Activated CD4-positive, alpha-beta T cell treated with anti-CD3 and anti-CD28 coated beads, Interleukin-2, amount 50 U/mL, for 4 hours (primary cell): ENCODE measurements at places on chromosomes 3 and 15.

GRCh38 chr3:127203024-127203423, 10.1 kb downstream of the PRR23E start:
- DNase-seq: no peak

GRCh38 chr3:66336333-66336766, 115.5 kb downstream of the SLC25A26 start:
- DNase-seq: no peak

GRCh38 chr15:35530698-35531097, 15.3 kb downstream of the DPH6 start:
- no peak for DNase-seq

GRCh38 chr3:187165144-187165543, 25.8 kb upstream of the RPL39L start:
- peak; percentile 18 for DNase-seq

GRCh38 chr3:11953778-11954177, 50.4 kb upstream of the SYN2 start:
- no peak for DNase-seq

DNA sequence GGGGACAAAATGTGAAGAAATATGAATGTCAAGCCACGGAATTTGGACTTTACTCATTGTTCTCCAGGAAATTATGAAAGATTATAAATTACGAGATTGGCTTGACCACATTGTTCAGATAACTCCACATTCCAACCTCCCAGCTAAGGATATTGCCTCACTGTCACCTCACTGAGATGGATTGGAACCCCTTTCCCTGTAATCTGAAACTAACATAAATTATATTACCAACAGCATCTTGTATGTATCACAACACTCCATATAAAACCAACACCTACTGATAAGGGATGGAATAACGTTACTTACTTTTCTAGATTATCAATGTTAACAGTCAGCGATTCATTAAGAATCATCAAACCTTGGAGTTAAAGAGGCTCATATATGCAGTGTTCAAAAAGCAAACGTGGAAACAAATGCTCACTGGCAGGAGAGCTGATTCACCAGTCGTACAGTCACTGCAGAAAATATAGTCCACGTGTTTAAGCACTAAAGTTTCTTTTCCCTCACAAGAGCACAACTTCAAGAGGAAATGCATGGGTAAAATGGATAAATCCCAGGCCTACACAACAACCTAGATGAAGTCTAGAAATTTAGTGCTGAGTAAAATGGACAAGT, 451.5 kb downstream of the FGF12 start:
- DNase-seq: no peak

DNA sequence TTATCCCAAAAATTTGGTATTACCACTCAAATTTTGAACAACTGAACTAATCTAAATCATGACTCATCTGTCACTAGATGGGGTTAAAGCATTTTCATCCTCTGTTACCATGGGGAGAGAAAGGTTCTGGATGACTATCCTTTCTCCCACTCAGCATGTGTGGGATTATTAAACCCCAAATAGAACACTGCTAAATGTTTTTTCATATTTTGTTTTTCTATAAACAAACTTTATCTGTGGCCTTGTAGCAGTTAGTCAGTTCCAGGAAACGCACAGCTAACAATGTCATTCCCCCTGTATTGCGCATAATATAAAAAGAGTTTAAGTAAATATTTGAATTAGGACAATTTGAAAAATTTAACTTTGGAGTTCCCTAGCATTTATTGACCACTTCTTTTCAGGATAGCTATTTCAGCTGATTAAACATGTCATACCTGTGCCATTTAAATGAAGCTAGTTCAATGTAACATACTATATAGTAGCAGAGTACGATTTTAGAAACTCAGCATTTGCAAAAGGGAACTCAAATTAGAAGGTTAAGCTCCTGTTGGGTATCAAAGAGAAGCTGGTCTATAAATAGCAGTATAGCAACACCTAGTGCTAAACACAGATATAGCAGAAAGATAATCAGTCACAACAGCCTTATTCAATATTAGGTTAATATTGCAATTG, 9.2 kb upstream of the TMEM212 start:
- DNase-seq: no peak

DNA sequence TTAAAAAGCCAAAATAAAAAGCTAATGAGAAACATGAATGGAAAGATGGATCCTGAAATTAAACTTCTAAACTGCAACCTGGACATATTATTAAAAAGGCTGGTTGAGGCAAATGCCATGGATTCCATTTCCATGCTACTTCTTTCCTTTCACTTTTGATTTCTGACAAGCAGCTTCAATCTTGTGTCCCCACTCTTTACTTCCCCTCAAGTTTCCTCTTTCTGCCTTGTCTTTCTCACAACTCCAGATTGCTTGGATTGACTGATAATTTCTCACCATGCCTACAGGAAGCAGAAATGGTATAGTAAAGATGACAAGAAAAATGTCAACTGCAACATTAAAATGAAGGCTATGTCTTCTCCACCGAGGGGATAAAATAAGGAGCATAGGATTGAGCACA, 1136.7 kb downstream of the TUSC7 start:
- DNase-seq: no peak

GRCh38 chr3:32602206-32602605, 31.5 kb upstream of the DYNC1LI1 start:
- no peak for DNase-seq

DNA sequence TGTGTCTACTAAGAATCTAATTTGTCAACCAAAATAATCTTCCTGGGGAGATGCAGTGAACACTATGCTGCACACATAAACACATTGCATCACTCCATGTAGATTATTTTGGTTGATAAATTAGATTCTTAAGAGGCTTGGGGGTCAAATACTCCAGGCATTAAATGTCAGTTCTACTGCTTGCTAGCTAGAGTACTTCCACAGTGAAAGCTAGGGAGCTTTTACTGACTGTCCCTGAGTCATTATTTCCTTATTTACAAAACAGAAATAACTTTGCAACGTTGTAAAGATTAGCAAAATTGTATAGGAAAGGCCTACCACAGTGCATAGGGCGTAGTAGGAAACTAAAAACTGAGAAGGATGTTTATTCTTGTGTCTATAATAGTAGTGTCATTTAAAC, 12.9 kb upstream of the TMC3 start:
- DNase-seq: no peak

GRCh38 chr15:90936823-90937222, 1.7 kb downstream of the UNC45A start:
- no peak for DNase-seq

GRCh38 chr3:168341192-168341815, 245.6 kb upstream of the GOLIM4 start:
- DNase-seq: no peak

- DNase-seq: no peak
These were observed 106.0 kb upstream of the LRIG1 start for GRCh38 chr3:66606868-66607267.

DNA sequence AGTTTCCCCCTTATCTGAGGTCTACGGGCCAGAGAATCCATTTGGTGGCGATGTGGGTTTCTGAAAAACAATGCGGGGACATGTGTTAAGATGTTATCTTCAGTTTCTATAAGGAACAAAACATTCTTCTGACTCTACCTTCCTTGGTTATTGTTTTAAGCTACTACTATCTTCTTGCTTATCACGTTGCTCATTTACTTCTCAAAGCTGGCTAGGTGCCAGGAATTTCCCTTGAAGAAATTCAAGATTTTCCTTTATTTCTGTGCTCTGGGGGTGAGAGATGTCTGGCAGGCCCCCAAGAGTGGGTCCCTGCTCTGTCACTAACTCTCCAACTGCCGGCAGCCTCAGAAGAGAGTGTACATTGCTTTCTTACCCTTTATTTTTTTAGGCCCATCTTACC, 119.8 kb downstream of the RYR3 start:
- DNase-seq: no peak

GRCh38 chr3:12630292-12630691, 33.6 kb downstream of the RAF1 start:
- DNase-seq: no peak

- DNase-seq: no peak
These were observed 8.5 kb upstream of the ILDR1 start for GRCh38 chr3:122030381-122031122.

GRCh38 chr15:80727596-80727995, 32.5 kb downstream of the ABHD17C start:
- DNase-seq: no peak
